ENCODE measurements at places on chromosomes 7 and 10. TPM values are rescaled to one million over a fixed set of nuclear protein-coding genes. Genes with fewer than 3 reads are reported as not detected.

GRCh38 chr7:156792611-156793010 lies 100.4 kb downstream of the LMBR1 start:
- no peak for DNase-seq

GRCh38 chr7:2689951-2690705 lies 2.1 kb downstream of the AMZ1 start:
- DNase-seq, result no peak

DNA sequence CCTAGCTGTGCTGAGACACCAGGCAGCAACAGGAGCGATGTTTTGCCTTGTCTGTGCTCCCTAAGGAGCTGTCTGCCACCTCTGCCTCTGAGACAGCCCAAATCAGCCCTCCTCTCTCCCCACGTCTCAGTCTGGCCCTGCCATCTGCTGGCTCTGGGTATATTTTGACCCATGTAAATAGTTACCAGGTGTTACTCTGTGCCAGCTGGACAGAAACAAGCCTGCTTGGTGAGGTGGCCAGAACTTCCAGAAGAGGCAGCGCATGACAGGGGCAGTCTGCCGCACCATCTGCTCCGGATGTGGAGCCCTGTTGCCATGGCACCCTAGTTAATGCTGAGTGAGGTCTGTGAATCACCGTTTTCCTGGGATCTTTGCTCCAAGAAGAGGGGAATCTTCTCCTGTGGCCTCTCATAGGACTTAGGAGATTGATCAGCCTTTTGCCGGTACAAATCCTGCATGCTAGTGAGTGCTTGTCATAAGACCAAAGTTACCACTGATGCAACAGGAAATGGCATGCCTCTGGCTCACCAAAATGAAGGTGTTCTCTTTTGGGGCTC lies 31.8 kb downstream of the GSTO2 start:
- DNase-seq, result peak; percentile 94

GRCh38 chr10:20999699-21000098 lies 102.6 kb upstream of the NEBL start:
- no peak for DNase-seq

DNA sequence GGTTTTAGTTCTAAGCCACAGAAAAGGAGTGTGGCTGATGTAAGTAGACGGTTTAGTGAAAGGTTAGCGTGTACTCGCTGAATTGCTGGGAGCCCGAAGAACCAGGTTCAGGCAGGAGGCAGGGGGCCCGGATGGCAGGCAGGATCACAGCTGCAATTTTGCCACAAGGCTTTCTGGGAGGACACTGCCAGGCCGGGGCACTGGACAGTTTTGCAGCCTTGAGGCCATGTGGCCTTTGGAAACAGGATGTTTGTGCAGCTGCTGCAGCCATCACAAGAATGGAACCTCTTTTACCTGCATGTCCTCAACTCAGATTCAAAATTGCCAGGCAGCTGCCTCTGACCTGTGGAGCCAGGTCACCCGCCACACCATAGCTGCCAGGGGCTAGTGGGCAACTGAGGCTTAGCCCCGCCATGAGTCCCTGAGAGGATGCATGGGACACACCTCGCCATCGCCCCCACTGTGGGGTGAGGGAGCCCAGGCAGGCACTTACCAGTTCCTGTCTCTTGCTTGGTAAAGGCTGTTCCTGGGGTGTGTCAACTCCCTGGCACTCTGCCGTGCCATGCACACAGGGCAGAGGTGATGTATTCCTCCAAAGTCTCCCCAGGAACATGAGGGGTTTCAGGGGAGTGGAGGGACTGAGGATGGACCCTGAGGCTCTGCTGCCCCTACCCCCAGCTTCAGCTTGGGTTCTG lies 188.6 kb downstream of the RPS24 start:
- no peak for DNase-seq

GRCh38 chr10:98106531-98106930 lies 27.9 kb upstream of the R3HCC1L start:
- DNase-seq, result no peak

DNA sequence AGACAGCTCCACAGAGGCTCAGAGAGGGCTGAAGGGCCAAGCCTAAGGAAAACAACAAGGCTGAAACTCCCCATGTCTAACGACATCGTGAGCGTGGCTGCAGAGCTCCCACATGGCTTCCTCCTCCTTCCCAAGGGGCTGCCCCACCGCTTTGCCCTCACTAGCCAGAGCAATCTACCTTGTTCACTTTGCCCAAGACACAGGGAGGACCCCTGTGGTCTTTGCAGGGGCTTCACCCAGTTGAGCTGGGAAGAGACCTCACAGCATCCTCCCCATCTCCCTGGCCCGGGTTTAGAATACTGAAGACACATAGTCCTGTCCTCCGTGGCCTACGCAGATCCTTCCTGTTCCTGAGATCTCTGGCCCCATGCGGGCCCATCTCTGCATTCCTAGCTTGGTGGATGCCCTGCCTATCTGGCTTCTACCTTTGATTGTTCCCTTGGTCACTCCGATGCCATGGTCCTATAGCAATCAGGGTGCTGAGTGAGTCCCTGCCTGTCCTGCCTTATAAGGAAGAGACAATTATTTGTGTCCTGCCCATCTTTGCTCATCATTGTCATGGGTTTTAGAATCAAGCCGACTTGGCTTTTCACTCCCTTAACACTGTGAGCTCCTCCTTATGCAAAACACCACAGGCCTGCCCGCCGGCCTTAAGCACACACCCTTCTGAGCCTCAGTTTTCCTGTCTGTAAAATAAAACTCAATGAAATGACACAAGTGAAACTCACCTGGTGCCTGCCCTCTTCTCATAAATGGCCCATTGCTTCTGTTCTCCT lies 73.2 kb downstream of the PARP12 start:
- DNase-seq, result no peak

DNA sequence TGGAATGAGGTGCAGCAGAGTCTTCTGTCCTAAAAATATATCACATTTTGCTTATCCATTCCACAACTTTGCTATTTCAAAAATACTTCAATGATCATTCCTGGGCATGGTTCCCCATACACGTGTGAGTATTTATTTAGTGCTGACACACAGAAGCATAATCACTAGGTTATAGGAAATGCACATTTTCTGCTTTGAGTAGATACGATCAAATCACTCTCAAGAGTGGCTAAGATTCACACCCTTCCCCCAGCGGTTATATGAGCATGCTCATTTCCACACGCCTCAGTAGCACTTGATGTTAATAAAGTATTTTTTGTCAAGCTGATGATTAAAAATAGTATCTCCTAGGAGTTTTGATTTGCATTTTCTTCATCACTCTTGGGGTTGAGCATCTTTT lies 93.5 kb upstream of the LRRC4 start:
- no peak for DNase-seq

- DNase-seq, result no peak
These were observed 169.7 kb downstream of the ITGB1 start for GRCh38 chr10:32788359-32788758.

DNA sequence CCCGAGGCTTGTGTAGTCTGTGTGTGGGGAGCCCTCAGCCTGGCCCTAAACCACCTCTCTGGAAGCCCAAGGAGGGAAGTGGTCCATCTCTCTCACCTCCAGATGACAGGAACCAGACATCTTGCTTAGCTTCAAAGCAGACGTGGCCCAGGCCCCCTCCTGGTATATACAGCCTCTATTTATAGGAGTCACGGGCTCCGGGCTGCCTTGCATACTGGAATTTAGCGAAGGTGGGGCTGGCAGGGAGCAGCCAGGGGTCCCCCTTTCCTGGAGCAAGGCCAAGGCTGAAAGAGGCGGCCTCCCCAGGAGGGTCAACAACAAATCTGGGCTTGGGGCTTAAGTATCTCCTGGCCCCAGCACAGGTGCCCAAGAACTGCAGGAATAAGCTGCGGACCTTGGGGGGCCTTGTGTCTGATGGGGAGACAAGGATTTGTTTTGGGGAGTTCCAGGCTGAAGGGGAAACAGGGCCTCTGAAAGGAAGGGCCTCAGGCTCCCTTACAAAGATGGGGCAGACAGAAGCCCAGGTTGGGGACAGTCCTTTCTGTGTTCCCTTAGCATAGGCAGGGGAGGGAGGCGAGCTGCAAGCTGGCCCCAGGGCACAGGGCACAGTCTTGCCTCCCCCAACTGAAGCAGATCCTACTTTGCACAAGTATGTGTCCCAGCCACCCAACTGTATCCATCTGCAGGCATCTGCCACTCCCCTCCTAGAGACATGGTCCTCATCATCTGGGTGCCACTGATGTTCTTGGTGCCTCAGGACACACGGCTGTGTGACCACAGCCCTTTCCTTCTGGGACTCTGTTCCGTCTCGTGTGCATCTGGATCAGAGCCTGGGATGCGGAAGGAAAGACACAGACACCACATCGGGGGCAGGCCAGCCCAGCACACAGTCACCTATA lies 11.9 kb downstream of the ZCCHC24 start:
- DNase-seq, result no peak

GRCh38 chr7:42233171-42233570 lies 3.8 kb downstream of the GLI3 start:
- no peak for DNase-seq

DNA sequence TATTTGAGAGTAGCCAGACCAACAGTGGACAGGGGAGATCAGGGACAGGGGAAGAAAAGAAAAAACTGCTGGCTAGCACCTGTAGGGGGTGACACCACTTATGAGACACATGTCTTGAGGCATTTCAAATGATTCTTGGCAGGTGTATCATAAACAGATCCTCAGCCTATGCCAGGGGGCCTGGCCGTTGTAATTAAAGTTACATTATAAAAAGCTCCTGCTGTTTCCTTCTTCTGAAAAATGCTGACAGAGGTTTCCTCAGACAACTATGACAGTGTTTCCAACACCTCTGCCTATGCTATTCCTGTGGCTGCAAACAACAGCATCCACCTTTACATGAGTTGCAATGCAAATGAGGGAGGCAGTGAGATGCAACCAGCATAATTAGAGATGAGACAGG lies 281.0 kb upstream of the PTER start:
- DNase-seq, result no peak

DNA sequence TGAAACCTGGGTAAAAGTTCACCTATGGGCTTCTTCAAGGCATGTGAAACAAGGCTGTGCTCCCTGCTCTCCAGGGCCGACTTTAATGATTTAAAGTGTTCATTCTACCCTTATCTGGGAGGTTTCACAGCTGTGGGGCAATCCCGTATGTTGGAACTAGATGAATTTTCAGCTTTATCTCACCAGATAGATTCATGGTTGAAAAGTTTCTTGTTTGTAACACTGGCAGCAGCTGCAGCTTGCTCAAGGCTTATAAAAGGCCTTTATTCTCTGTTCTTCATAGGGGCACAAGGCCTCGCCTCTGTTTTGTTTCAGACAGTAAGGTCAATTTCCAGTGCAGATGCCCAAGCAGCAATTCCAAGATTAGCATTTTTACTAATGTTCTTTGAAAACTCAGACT lies 70.4 kb upstream of the DNAJB12 start:
- DNase-seq, result no peak

DNA sequence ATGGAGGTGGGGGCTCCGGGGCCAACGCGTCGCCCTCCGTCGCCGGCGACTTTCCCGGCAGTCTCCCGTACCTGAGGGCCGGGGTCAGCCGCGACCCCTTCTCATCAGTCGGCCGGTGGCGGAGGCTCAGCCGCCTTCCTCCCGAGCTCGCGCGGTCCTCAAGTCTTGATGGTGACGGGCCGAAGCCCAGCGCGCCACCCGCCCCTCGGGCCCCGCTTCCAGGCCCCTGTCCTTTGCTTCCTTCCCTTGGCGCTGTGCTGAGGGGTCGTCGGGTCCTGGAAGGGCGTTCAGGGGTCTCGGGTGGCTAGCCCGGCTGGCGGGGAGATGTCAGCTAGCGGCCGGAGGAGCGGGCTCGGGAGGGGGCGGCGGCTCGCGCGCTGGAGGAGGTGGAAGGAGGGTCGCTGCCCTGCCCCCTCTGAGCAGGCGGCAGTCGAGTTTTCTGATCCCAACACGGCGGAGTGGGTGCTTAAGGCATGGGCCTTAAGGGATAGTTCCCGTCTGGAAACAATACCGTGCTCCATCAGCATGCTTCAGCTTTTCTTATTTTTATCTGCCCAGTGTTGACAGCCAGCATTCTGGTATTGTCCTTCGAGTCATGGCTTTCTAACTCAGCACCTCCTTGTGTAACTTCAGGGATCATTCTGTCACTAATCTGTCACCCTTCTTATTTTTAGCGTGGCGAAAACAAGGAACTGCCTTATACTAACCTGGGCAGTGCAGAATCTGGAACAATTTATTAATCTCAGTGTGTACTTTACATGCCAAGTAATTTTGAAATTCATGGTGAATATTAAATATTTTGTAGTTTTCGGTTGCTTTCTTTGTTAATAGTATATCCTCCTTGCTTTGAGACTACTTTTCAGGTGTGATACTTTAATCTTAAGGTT lies 748 bp downstream of the PHTF2 start:
- DNase-seq, result no peak

DNA sequence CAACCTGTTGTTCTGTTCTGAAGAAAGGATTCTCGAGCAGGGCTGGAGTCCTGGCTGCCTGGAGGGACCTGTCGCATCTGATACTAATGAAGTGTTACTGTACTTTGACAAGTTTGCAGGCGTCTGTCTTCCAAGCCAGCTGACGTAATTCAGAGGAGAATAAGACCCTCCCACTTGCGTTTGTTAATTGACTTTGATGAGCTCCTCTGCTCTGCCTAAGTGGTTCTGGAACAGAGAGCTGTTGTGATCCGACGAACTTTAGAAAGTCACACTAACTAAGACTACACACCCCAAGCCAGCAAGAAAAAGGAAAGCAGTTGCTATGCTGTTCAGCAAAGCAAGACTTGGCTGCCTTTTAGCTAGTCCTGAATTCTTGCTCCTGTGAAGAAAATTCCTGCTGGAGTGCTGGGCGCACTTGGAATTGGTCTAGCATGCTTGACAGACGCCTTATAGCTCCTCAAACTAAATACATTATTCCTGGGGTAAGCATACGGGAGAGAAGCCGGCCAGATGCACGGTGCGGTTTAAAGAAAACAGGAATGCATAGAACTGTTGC lies 200.3 kb downstream of the CACNB2 start:
- DNase-seq, result no peak

- DNase-seq, result no peak
These were observed 2.4 kb downstream of the CYP2E1 start for GRCh38 chr10:133529576-133529946.

- DNase-seq, result no peak
These were observed 104.9 kb upstream of the ZNF92 start for GRCh38 chr7:65268782-65269149.

DNA sequence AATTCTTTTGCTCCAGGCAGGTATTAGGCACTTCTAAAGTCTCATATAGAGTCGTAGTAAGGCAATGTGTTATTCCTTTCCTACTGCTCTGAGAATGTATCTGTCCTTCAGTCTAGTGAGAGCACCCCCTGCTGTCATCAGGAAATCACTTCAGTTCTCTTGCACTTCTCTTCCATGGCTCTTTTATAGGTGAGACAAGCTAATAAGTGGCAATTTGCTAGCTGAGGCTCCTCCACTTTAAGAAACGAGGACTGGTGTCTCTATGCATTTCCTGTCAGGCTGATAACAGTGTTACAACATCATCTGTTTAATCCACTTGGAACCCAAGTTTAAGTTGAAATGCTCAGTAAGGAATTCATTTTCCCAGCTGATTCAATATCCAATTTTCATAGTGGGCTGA lies 350.6 kb downstream of the TFEC start:
- no peak for DNase-seq

Gene ZNF365
- total RNA-seq, result 2.0 TPM

Gene PLOD3
- total RNA-seq, result 75.0 TPM

Gene LRRC4
- 1.1 TPM for total RNA-seq

Gene NAT16
- total RNA-seq, result 0.12 TPM

Gene RBM20
- total RNA-seq, result 0.07 TPM

Gene HTR5A
- total RNA-seq, result not detected
